GM23338 (cell line): ENCODE measurements at places on chromosomes 1 and 21. TPM values are rescaled to one million over a fixed set of nuclear protein-coding genes. Genes with fewer than 3 reads are reported as not detected.

Gene SCNM1
- 26.3 and 27.1 TPM in 2 replicates for total RNA-seq

Gene ZMYND12
- 0.58 and 0.63 TPM in 2 replicates for total RNA-seq

- no peak overlapping the region for H3K27ac ChIP-seq
- no peaks in the 10 kb centered on the region; the same call in 1 of the 2 replicates for H3K36me3 ChIP-seq
- H3K4me3 ChIP-seq, result peak overlapping the region; percentile 98
- peak; percentile 67 for DNase-seq
- H3K27me3 ChIP-seq, result peaks cover 5% of the 10 kb centered on the region; the same call in 1 of the 2 replicates
These were observed 1.4 kb downstream of the KLHL21 start for GRCh38 chr1:6601049-6601922.

GRCh38 chr1:52534928-52535764 is 17.7 kb downstream of the TUT4 start:
- DNase-seq, result no peak
- H3K36me3 ChIP-seq, result no peaks in the 10 kb centered on the region
- no peaks in the 10 kb centered on the region; the same call in 1 of the 2 replicates for H3K4me1 ChIP-seq

- DNase-seq, result no peak
- no peaks in the 10 kb centered on the region for H3K36me3 ChIP-seq
- no peak overlapping the region for H3K4me3 ChIP-seq
- H3K27me3 ChIP-seq, result no peaks in the 10 kb centered on the region
- no peaks in the 10 kb centered on the region for H3K4me1 ChIP-seq
- no peak overlapping the region for H3K27ac ChIP-seq
These were observed 141.1 kb upstream of the IRF2BP2 start for GRCh38 chr1:234750922-234751627.

Gene HTR6
- total RNA-seq, result 0.66 and 0.82 TPM in 2 replicates

GRCh38 chr1:209823143-209824041 is 4.4 kb upstream of the UTP25 start:
- no peaks in the 10 kb centered on the region; the same call in 1 of the 2 replicates for H3K4me1 ChIP-seq
- DNase-seq, result peak; percentile 61
- H3K4me3 ChIP-seq, result no peak overlapping the region
- no peaks in the 10 kb centered on the region for H3K36me3 ChIP-seq
- H3K27ac ChIP-seq, result no peak overlapping the region

GRCh38 chr1:229838204-229838603 is 212.2 kb downstream of the URB2 start:
- no peak for DNase-seq
- no peak overlapping the region for H3K27ac ChIP-seq
- H3K36me3 ChIP-seq, result no peaks in the 10 kb centered on the region
- H3K4me1 ChIP-seq, result peaks cover 7% of the 10 kb centered on the region; the same call in 1 of the 2 replicates

Gene BARHL2
- total RNA-seq, result not detected in 2 replicates

DNA sequence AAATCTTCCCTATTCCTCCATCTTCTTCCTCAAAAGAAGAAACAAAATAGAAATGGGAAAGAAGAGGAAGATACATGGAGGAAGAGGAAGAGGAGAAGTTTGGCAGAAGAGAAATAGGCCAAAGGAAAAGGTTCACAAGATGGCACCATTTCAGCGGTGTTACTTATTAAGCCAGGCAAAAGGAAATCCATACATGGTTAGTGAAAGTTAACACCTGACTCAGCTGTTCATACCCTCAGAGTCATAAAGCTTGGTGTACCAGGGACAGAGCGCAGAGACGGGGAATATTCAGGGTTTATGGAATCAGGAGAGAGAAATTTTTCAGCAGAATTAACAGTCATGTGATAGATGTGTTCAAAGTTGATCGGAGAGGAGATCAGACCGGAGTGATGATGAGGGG is 70.6 kb downstream of the COQ8A start:
- no peaks in the 10 kb centered on the region; the same call in 1 of the 2 replicates for H3K36me3 ChIP-seq
- no peak for DNase-seq
- H3K4me3 ChIP-seq, result no peak overlapping the region
- H3K27ac ChIP-seq, result no peak overlapping the region

- no peak overlapping the region for H3K4me3 ChIP-seq
- no peak overlapping the region for H3K27ac ChIP-seq
- H3K27me3 ChIP-seq, result no peaks in the 10 kb centered on the region
These were observed 841.5 kb downstream of the KCNT2 start for GRCh38 chr1:195766709-195767108.

Gene TPTE
- not detected in 2 replicates for total RNA-seq

Gene MAP7D1
- 37.4 and 59.8 TPM in 2 replicates for total RNA-seq

Gene DCST1
- total RNA-seq, result not detected in 2 replicates

DNA sequence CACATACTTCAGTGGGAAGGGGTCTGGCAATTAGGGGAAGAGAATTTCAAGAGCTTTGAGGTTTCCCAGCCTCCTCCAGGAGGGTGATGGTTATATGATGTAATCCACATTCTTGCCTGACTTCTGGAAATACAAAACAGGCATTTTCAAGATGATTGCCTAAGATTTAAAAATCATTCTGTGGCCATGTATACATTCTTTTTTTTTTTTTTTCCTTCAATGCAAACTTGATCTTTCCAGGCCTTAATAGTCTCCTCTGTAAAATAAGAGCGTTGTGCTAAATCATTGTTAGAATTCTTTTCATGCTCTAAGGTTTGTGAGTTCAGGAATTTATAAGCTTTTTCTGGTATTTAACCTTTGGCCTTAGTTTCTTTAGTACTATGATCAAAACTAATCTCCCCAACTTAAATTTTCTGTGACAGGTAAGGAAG is 192.3 kb upstream of the HMCN1 start:
- no peaks in the 10 kb centered on the region for H3K27me3 ChIP-seq
- H3K4me1 ChIP-seq, result peaks cover 41% of the 10 kb centered on the region
- no peak for DNase-seq
- H3K36me3 ChIP-seq, result no peaks in the 10 kb centered on the region
- no peak overlapping the region for H3K27ac ChIP-seq

GRCh38 chr1:41559331-41559730 is 74.8 kb upstream of the EDN2 start:
- no peak overlapping the region for H3K27ac ChIP-seq
- no peaks in the 10 kb centered on the region for H3K4me1 ChIP-seq
- H3K4me3 ChIP-seq, result no peak overlapping the region
- no peaks in the 10 kb centered on the region for H3K36me3 ChIP-seq

DNA sequence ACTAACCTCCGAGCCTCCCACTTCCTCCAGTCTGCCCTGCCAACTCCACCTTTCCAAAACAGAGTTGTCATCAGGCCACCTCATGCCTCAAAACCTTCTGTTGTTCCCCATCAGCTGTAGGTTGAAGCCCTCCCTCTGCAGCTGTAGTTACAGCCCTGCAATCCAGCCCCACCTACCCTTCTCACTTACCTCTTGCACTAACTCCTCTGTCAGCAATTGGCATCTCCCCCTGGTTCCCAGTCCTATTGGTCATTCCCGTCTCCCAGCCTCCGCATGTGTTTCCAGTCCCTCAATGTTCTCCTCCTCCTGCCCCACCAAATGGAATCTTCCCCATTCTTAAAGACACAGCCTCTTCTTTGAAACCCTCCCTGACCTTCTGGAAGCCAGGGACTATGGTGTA is 100.1 kb upstream of the GCLM start:
- peaks cover 27% of the 10 kb centered on the region for H3K4me1 ChIP-seq
- H3K36me3 ChIP-seq, result no peaks in the 10 kb centered on the region
- no peak overlapping the region for H3K4me3 ChIP-seq
- no peak for DNase-seq
